ENCODE measurements at places on chromosomes 11 and 22.

GRCh38 chr11:10695833-10696232 is 2.3 kb upstream of the IRAG1 start:
- DNase-seq: no peak

DNA sequence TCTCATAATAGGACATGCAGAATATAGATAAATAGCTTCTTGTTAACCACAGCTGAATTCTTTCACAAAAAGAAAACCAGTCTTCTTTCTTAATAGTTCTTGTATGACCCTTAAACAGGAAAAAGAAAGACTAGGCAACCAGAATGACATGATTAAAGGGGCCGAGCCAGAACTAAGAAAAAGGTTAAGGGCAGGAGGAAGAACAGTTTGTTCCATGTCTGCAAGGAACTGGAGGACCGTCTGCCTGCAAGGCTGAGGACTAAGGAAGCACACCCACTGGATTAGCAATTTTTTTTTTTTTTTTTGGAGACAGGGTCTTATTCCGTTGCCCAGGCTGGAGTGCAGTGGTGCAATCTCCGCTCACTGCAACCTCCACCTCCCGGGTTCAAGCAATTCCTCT is 26.0 kb upstream of the TMPRSS5 start:
- DNase-seq: no peak

GRCh38 chr11:15128621-15129020 is 13.9 kb downstream of the INSC start:
- no peak for DNase-seq

DNA sequence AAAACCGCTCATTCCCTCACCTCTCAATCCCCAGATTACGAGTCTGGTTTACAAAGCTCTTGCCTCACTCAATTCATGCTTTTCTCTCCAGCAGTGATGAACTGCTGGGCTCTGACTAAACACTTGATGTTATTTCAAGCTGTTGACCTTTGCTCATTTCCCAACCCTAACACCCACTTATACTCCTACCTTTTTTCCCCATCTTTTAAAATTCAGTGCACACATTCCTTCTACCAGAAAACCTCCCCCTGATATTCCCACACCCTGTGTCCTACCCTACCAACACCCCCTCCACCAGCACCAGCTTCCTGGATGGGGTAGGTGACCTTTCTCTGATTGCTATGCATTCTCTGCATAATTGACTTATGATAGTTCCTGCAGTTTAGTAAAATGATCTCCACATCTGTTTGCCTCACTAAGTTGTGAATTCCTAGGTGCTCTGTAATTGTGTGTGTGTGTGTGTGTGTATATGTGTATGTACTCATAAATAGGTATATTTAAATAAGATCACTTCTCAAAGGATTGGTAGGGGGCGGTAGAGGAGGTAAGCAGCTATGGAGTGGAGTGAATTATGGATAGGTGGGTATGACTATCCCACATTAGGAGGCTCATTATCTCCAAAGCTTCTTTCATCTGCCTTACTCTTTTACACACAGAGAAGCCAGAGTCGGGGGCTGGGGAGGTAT is 842 bp downstream of the HEPACAM start:
- DNase-seq: no peak

DNA sequence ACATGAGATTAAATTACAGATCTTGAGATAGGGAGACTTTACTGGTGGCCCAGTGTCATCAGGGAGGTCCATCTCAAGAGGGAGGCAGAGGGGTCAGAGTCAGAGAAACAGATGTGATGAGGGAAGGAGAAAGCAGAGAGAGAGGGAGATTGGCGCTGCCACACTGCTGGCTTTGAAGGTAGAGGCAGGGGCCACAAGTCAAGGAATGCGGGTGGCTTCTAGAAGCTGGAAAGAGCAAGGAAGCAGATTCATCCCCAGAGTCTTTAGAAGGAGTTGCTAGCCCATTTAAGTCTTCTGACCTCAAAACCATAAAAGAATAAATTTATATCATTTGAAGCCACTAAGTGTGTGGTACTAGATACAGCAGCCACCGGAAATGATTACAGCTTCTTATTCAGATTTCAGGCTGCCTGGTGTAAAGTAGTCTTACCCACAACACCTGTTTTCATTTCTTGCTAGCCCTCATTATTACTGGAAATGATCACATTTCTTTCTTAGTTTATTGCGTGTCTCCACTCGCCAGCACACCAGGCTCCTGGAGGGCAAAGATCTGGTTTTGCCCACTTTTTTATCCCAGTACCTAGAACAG is 12.6 kb upstream of the SERPINH1 start:
- DNase-seq: no peak

DNA sequence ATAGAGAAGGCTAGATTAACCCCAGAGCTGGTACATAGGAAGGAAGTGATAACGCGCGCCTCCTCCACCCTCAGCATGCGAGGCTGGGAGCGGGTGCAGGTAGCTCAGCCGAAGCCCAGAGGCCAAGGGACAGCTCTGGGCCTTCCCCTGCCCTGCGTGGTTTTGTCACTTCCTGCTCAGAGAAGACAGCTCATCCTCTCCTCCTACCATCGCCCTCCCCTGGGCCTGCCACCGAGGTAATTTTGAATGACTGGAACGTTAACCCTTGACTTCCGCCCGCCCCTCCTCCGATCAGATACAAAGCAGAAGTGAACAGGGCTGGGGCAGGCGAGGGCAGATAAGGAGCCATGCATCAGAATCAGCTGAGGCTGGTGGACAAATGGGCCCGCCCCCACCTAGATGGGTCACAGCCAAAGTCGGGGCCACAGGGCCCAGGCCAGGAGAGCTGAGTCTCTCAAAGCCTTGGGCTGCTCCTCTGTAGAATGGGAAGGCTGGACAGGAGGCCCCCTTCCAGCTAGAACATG is 1.6 kb downstream of the RAC2 start:
- no peak for DNase-seq

GRCh38 chr22:19639610-19640135 is 74.6 kb upstream of the SEPTIN5 start:
- no peak for DNase-seq

GRCh38 chr11:38672445-38672844 is 2074.4 kb upstream of the RAG2 start:
- DNase-seq: no peak

DNA sequence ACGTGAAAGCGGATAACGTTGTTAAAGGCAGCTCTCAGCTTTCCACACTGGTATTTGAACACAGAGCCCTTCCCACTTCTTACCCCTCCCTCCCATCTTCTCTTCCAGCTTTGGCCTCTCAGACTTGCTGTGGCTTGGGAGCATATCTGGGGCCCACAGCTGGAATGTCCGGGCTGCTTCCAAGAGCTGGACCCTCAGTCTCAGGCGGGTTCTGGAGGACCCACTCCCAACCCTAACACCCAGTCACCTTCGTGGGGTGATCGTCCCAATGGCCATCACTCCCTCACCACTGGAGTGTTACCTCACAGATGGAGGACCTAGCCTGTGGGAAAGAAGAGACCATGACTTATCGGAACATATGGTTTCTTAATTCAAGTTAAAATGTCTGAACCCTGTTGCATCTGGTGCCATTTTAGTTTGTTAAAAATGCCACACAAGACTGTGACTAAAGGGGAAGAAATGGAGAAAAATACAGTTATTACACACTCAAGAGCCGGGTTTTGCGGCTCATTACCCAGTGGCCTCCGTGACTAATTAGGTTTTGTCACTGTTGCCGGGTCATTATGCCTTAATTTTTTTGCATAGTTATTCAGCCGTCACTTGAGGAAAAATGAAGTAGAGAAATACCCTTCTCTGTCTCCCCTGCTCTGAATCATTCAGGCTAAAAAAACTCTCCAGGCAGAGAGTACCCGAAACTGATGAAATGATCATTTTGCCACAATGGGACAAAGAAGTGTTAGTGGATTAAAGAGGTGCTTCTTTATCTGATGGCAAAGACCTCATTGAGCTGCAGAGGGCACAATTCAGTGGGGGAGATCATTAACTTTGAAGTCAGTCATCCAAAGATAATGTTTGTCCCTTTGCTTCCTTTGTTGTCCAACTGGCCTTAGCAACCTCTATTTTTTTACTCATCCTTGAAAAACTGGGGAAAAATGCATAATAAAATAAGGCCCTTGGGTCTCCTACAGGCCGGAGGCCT is 87.2 kb upstream of the HTATIP2 start:
- DNase-seq: no peak

DNA sequence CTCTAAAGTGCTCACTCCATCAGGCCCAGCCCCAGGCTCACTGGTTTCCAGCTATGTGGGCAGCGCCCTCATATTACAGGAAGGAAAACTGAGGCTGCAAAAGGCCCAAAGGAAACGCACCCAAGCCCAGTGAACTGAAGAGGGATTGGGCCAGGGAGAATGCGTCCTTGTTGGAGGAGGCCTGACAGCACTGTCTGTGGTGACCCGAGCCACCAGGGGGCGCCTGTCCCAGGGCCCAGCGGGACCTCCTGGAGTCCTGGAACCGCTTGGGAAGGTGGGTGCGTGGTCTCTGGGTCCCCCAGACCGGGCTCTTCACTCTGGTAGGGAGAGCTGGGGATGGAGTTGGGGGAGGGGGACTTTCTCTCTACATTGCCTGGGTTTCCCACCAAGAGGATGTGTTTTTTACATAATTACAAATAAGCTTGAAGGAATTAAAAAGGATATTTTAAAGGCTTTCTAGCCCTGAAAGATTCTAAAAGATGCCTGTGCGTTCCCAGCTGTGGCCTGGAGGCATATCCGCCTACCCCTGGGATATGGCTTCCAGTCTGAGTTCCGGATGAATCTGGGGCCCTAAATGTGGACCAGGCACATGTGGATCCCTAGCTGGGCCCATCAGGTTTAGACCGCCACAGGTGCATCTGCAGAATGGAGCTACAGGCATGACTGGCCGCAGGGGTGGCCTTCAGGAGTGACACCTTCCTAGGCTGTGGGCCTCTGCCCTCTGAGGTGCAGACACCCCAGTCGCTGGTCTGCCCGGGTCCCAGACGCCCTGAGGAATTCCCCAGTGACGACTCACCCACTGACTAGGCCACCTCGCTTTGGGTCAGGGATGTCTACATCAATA is 4.2 kb downstream of the SPI1 start:
- peak; percentile 92 for DNase-seq

GRCh38 chr11:79397252-79397651 is 43.6 kb downstream of the TENM4 start:
- DNase-seq: no peak

GRCh38 chr22:47439643-47440265 is 677.3 kb downstream of the TBC1D22A start:
- no peak for DNase-seq

DNA sequence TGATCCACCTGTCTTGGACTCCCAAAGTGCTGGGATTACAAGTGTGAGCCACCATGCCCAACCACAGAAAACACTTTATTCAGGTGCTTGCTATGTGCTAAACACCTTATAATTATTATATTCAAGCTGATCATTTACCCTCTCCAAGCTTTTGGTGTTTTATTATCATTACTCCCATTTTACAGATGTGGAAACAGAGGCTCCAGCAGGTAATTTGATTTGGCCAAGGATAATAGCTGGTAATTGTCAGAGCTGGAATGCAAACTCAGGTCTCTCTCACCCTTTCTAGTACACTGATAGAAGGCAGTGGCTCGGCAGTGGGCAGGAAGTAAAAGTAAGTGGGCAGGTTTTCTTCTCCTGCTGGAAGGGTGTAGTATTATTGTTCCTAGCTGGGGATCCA is 3.8 kb upstream of the TPST2 start:
- no peak for DNase-seq

GRCh38 chr11:1750481-1750839 is at the start of gene IFITM10:
TSS of gene IFITM10 (minus strand) at chr11:1750595. CDS start at chr11:1750442, 153 bp downstream.
- no peak for DNase-seq

- DNase-seq: peak; percentile 26
Measured at GRCh38 chr22:27843441-27843840, 41.9 kb upstream of the MN1 start.

DNA sequence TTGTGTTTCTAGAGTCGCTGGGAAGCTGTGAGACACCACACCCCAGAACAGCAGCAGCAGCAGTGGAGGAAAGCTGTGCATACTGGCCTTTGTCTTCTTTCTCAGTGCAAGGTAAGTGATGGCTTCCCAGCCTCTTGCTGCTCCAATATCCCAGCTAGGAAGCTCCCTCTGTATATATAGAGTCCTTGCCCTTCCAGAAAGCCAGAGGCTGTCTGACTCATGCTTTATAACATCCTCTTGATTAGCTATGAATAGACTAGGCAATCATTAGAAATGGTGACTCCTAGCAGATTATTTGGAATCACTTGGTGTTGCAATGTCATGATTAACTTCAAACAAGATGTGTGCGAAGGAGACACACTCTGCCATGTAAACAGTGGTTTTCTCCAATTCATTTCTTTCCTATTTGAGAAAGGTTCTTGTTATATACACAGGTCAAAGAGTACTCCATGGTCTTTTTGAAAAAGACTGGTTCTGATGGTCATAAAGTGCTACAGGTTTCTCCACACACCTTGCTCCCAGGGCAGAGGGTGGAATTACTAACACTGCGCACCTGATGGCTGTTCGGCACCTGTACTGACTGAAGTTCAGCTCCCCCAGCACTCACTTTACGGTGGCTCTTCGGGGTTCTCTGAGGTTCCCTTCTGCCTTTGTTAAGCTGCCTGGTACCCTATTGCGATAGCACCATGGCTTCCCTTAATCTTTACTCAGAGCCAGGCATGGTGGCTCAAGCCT is at the start of gene MMP1:
Gene MMP1 (minus strand): TSS at position 149 of the 735 bp plus-strand sequence. CDS start 68 bp downstream, at position 81.
- no peak for DNase-seq

DNA sequence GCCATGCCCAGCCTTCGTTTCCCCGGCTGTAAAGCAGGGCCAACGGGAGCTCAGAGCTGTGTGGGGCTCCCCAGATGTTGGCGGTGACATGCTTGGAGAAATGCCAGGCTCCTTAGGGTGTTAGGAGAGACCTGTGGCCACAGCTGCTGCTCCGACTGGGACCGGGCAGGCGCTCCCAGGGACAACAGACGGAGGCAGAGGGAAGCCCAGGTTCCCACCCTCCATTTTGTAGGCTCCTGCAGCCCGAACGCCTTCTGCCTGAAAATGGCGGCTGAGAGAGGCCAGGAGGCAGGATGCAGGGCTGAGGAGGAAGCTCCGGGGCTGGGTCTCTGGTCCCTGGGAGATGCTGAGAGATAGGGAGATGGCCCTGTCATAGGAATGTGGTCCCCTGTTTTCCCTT is 10.0 kb downstream of the CD6 start:
- DNase-seq: no peak

DNA sequence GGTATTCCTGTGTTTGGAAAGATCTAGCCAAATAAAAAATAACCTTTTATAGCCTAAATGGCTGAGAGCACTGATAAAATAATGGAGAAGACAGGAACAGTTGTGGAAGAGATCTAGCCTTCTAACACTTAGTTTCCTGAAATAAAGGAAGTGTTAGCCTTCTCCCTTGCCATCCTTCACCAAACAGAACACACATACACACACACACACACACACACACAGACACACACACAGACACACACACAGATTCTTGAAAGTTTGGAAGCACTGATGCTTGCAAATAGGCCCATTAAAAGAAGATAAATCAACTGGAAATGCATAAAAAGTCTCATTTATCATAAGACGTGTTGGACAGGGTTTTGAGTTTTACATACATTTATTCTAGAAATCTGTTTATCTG is 37.5 kb downstream of the KIRREL3 start:
- DNase-seq: no peak

- DNase-seq: no peak
Measured at GRCh38 chr11:704781-705645, 1.0 kb upstream of the EPS8L2 start.

DNA sequence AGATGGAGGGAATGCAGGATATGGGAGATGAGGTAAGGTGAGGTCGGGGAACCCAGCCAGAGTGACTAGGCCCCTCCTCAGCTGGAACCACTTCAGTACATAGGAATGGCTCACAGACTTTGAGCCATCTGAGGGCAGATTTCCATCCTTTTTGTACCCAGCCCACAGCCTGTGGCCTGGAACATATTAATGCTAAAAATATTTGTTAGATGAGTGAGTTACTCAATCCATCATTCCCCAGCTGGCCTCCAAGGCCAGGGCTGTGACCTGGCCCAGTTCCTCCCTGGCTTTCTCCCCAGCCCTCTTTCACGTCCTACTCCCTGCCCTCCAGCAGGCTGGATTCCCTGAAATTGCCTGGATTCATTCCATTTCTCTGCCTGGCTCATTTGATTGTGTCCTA is 57.2 kb upstream of the PRDM11 start:
- no peak for DNase-seq
